Ovary (tissue), 10 donors: ENCODE measurements at places on chromosomes 11 and 22.
A peak's percentile ranks its signal among the peaks of the same experiment; 100 is the strongest.

DNA sequence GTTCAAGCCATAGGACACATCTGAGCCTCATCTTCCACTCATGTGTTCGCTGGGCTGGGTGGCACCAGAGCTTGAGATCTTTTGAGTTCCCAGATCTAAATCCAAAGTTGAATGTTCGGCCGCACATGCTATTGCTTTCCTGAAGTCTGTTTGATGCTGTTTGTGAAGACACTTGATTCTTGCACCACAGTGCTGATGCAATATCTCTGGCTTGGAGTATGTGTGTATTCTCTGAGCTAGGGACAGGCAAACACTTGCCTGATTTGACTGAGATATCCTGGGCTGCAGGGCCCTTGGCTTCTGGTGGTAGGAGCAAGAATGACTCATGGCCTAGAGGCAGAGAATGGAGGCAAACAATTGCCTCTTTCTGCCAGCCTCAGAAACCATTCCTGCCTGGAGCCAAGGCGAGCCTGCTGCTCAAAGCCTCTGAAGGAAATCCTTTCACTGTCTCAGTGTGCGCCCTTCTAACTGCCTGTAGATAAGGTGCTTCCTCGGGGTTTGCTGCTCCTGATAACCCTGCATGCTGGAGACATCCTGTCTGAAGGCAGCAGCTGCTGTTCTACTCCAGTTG lies 73.0 kb downstream of the CYB5R2 start:
- no peak for DNase-seq

DNA sequence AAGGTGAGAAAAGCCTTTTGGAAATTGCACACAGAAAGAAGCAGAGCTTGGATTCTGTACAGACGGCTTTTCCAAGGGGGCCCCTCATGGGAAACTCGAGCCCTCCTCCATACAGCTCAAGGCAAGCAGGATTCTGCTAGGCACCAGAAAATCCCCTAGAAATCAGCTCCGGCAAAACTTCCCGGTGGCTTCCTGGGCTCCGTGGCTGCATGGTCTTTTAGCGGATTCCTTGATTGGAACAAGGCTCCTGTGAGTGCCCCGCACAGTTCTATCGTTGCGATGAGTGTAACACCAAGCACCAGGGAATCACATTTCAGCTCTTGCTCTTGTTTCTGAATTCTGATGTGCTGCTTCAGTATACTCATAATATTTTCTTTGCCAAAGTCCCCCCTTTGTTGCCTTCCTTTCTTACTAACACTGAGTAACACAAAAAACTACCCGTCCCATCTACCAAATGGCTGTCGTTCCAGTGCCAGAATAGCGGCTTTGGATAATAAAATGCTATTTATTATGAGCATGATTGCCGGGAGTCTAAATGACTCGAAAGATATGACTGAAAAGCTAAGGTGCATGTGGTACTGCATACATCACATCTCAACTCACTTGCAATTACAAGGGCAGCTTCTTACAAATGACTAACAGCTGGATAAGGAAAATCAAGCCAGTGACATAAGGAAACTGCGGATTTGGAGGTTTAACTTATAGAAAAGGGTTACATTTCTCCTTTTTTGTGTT lies 494.1 kb downstream of the DLG2 start:
- peak; percentile 30 for DNase-seq

GRCh38 chr11:112216561-112217105 lies 9.6 kb upstream of the PTS start:
- DNase-seq, result no peak

GRCh38 chr11:95092549-95093324 lies 3.1 kb downstream of the ENDOD1 start:
- DNase-seq, result no peak
